ENCODE measurements at places on chromosomes 12 and 14.

- no peak overlapping the region for H3K27ac ChIP-seq
- peaks cover 23% of the 10 kb centered on the region for H3K4me1 ChIP-seq
- H3K27me3 ChIP-seq = no peaks in the 10 kb centered on the region
Observed at GRCh38 chr12:120225852-120226640, 25.1 kb upstream of the RPLP0 start.

- H3K27ac ChIP-seq = no peak overlapping the region
- H3K4me1 ChIP-seq = peaks cover 13% of the 10 kb centered on the region
- H3K27me3 ChIP-seq = no peaks in the 10 kb centered on the region
- no peak overlapping the region for H3K4me3 ChIP-seq
- H3K36me3 ChIP-seq = no peaks in the 10 kb centered on the region
- no peak for DNase-seq
Observed at GRCh38 chr12:89225401-89225800, 126.9 kb downstream of the DUSP6 start.

DNA sequence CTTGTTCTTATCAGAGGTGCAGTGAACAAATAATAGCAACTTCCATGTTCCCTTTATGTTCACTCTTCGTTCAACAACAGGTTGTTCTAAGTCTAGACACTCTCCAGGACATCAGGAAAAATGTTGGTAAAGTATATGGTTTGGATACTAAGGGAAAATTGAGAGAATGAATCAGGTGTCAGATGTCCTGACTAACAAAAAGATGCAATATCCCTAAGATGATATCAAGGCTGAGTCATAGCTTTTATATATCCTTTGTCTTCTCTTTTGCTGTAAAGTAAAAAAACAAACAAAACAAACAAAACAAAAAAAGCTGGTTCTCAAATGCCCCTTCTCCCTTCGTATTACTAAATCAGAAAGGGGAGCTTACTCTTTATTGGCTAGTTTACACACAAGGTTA lies 11.1 kb downstream of the GLIPR1L1 start:
- no peaks in the 10 kb centered on the region for H3K36me3 ChIP-seq
- H3K27me3 ChIP-seq = no peaks in the 10 kb centered on the region
- no peak for DNase-seq
- no peak overlapping the region for H3K27ac ChIP-seq

- no peaks in the 10 kb centered on the region for H3K27me3 ChIP-seq
- no peaks in the 10 kb centered on the region for H3K4me1 ChIP-seq
- DNase-seq = no peak
- peaks cover 67% of the 10 kb centered on the region for H3K36me3 ChIP-seq
Observed at GRCh38 chr12:100215209-100215608, 14.6 kb downstream of the ACTR6 start.

- H3K4me1 ChIP-seq = no peaks in the 10 kb centered on the region
- H3K27me3 ChIP-seq = no peaks in the 10 kb centered on the region
- no peak for DNase-seq
- H3K27ac ChIP-seq = no peak overlapping the region
Observed at GRCh38 chr14:59582845-59583509, 6.4 kb upstream of the CCDC175 start.

GRCh38 chr14:54589076-54589475 lies 22.1 kb downstream of the SAMD4A start:
- DNase-seq = no peak
- H3K4me1 ChIP-seq = peaks cover 22% of the 10 kb centered on the region
- no peaks in the 10 kb centered on the region for H3K36me3 ChIP-seq
- no peak overlapping the region for H3K4me3 ChIP-seq

DNA sequence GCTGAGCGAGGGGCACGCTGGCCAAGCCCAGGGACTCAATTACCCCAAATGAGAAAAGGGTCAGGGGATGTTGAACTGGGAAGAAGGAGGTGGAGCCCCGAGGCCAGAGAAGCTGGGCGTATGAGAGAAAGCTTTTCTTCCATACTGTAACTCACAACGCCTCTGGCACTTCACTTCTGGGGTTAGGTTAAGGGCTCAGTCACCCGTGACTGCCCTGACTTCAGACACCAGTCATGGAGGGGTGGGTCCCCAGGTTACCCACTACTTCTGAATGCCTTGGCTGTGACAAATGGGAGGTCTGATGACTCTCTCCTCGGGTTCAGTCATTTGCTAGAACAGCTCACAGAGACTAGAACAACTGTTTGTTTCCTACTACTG lies 5.5 kb upstream of the GPR132 start:
- no peaks in the 10 kb centered on the region for H3K4me1 ChIP-seq
- H3K4me3 ChIP-seq = no peak overlapping the region
- no peak for DNase-seq
- H3K27ac ChIP-seq = no peak overlapping the region
- no peaks in the 10 kb centered on the region for H3K27me3 ChIP-seq
